ENCODE measurements at places on chromosomes 1 and 21. TPM values are rescaled to one million over a fixed set of nuclear protein-coding genes. Genes with fewer than 3 reads are reported as not detected.

- DNase-seq, result no peak
- no peak overlapping the region for H3K4me3 ChIP-seq
- no peaks in the 10 kb centered on the region for H3K36me3 ChIP-seq
- no peaks in the 10 kb centered on the region for H3K4me1 ChIP-seq
These were observed 80.0 kb downstream of the LHX4 start for GRCh38 chr1:180310095-180310494.

- H3K27me3 ChIP-seq, result no peaks in the 10 kb centered on the region
- no peaks in the 10 kb centered on the region for H3K4me1 ChIP-seq
- no peak overlapping the region for H3K4me3 ChIP-seq
- no peak overlapping the region for H3K27ac ChIP-seq
- no peaks in the 10 kb centered on the region for H3K36me3 ChIP-seq
- no peak for DNase-seq
These were observed 91.9 kb upstream of the TSPAN2 start for GRCh38 chr1:115181231-115181630.

- no peak overlapping the region for H3K4me3 ChIP-seq
- peaks cover 57% of the 10 kb centered on the region for H3K36me3 ChIP-seq
- no peak for DNase-seq
- H3K27me3 ChIP-seq, result no peaks in the 10 kb centered on the region
- no peak overlapping the region for H3K27ac ChIP-seq
These were observed 72.0 kb downstream of the SLC66A1 start for GRCh38 chr1:19384113-19384512.

- H3K36me3 ChIP-seq, result no peaks in the 10 kb centered on the region
- no peaks in the 10 kb centered on the region for H3K4me1 ChIP-seq
- H3K27me3 ChIP-seq, result no peaks in the 10 kb centered on the region
- no peak overlapping the region for H3K4me3 ChIP-seq
- DNase-seq, result peak; percentile 38
These were observed 101.6 kb downstream of the ZMYM4 start for GRCh38 chr1:35369922-35370671.

- no peak for DNase-seq
- H3K27ac ChIP-seq, result no peak overlapping the region
- H3K4me1 ChIP-seq, result no peaks in the 10 kb centered on the region
- H3K4me3 ChIP-seq, result no peak overlapping the region
- H3K27me3 ChIP-seq, result no peaks in the 10 kb centered on the region
- H3K36me3 ChIP-seq, result no peaks in the 10 kb centered on the region
These were observed 407.6 kb upstream of the DEPDC1 start for GRCh38 chr1:68904477-68904876.

Gene IL20
- total RNA-seq, result 0.05 TPM
